ENCODE measurements at places on chromosomes 16 and 17. TPM values are rescaled to one million over a fixed set of nuclear protein-coding genes. Genes with fewer than 3 reads are reported as not detected.

ZFP90 gene
- 32.1 TPM for total RNA-seq

TEX19 gene
- total RNA-seq: 0.15 TPM

SHISA6 gene
- total RNA-seq: not detected

CD300LB gene
- total RNA-seq: not detected

NPIPA2 gene
- total RNA-seq: 1.4 TPM

SPN gene
- total RNA-seq: 329 TPM

CHST5 gene
- total RNA-seq: not detected

PYDC1 gene
- not detected for total RNA-seq

KRT25 gene
- total RNA-seq: not detected

PRR11 gene
- total RNA-seq: 69.8 TPM

TRAPPC2L gene
- total RNA-seq: 51.3 TPM

GALR2 gene
- total RNA-seq: 0.29 TPM

HAS3 gene
- 0.29 TPM for total RNA-seq

ACOX1 gene
- total RNA-seq: 33.8 TPM

CD7 gene
- total RNA-seq: 307 TPM

IRX3 gene
- total RNA-seq: 0.12 TPM

LMF1 gene
- 29.6 TPM for total RNA-seq

Measured in activated CD8-positive, alpha-beta memory T cell treated with anti-CD3 and anti-CD28 coated beads, Interleukin-2, amount 10 ng/mL, durations not matched to agents 7 days and 5 days (primary cell).